ENCODE measurements at places on chromosomes 5 and 9. TPM values are rescaled to one million over a fixed set of nuclear protein-coding genes. Genes with fewer than 3 reads are reported as not detected.

GRCh38 chr5:172111852-172112225 is 76.2 kb downstream of the STK10 start:
- H3K27ac ChIP-seq: peak overlapping the region; percentile 91
- no peaks in the 10 kb centered on the region for H3K27me3 ChIP-seq
- H3K36me3 ChIP-seq: peaks cover 68% of the 10 kb centered on the region

DNA sequence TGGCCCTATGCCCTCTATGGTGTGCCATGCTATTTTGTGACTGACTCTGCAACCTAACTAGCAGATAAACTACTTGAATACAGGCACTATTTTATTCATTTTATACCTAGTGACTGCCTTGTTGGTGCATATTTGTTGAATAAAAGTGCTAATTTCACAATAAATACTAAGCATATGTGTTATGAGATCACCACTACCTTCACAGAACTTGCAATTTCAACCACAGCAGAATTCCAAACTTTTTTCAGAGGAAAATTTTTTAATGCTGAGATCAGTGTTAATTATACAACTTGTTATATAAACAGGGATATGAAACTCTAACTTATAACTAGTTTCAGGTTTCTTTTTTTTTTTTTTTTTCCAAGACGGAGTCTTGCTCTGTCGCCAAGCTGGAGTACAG is 94.8 kb downstream of the NR3C1 start:
- no peaks in the 10 kb centered on the region for H3K27me3 ChIP-seq
- no peak overlapping the region for H3K4me3 ChIP-seq
- DNase-seq: no peak
- H3K4me1 ChIP-seq: peaks cover 22% of the 10 kb centered on the region
- peaks cover 82% of the 10 kb centered on the region for H3K36me3 ChIP-seq

DNA sequence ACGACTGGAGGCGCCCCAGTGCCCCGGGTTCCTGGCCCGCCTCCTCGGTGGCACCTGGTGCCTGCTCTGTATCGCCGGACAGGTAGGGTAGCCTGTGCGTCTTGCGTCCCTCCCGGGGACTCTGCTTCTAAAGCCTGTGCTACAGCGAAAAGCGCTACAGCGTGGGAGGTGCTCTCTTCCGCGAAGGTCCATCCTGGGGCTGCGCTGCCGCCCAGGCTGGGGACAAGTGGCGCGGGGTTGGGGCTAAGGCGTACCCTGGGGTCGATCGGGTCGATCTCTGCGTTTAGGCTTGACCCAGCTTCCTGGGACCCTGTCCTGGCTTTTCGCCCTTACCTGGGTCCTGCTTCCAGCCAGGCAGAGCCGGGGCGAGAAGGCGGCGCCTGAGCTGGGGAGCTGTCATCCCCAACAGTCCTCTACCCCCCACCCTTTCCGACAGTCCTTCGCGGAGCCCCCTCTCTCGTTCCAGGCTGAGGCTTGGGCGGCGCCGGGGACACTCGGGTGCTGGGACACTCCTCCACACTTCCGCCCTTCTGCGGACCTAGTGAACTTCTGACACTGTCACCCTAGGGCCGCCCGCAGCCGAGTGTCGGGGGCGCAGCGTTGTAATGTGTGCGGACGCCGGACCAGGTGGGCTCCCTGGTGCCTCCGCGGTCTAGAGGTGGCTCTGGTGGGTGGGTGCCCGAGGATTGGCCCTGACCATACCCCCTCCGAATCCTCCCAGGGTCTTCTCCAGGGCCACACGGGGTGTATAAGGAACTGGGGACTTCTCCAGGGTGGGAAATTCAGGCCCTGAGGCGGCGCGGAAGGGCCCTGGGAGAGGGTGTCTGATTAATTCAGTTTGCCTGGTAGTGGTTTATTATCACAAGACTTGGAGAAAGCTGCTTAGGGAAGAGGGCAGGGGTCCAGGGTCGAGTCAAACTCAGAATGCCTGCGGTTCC is 328.2 kb downstream of the SH3GL2 start:
- H3K4me1 ChIP-seq: no peaks in the 10 kb centered on the region
- H3K27me3 ChIP-seq: peaks cover 24% of the 10 kb centered on the region
- DNase-seq: no peak
- no peak overlapping the region for H3K27ac ChIP-seq
- H3K36me3 ChIP-seq: no peaks in the 10 kb centered on the region
- no peak overlapping the region for H3K4me3 ChIP-seq

Gene SH3RF2
- not detected for total RNA-seq

GRCh38 chr5:50575740-50576139 is 90.7 kb upstream of the PARP8 start:
- H3K4me1 ChIP-seq: peaks cover 26% of the 10 kb centered on the region
- DNase-seq: no peak
- H3K27me3 ChIP-seq: no peaks in the 10 kb centered on the region
- peaks cover 13% of the 10 kb centered on the region for H3K36me3 ChIP-seq
- no peak overlapping the region for H3K4me3 ChIP-seq

DNA sequence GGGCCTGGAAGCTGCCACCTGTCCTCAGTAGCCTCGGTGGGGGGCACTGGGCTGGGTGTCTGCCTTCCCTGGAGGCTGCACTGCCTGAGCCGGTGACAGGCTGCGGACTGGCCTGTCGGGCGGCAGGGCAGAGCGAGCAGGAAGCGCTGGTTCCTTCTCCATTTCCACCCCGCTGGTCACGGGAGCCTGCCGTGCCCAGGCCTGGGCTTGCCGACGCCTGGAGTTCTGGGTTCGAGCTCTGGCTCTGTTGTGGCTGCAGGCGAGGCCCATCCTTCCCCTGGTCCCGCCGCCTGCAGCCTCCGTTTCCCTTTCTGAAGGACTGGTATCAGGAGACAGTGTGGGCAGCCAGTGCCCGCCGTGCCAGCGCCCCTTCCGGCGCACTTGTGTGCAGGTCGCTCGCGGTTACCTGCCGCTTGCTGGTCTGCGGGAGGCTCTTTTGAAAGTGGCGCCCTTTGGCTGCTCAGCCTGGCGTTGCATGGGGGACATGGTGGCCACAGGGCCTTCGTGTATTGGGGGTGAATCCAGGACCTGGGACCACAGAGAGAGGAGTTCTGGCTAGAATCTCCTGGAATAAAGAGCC is 34.0 kb downstream of the RXRA start:
- H3K4me1 ChIP-seq: no peaks in the 10 kb centered on the region
- no peaks in the 10 kb centered on the region for H3K36me3 ChIP-seq
- H3K27ac ChIP-seq: no peak overlapping the region

DNA sequence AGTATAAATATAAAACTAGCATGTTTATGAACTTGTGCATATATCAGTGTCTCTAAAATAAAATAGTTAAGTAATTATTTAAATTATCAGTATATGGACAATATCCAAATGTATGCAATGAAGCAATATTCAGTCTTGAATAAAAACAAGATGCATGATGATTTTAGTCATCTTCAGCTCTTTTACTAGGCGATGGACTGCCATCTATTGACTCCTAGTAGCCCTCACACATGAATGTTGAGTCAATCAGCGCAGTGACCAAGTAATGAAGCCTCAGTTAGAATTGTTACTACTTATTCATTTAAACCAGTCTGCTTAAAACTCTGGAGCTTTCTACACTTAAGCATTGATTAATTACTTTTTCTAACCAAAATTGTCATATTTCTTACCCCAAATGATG is 92.9 kb upstream of the GRHPR start:
- H3K36me3 ChIP-seq: no peaks in the 10 kb centered on the region
- no peak overlapping the region for H3K4me3 ChIP-seq
- H3K27me3 ChIP-seq: no peaks in the 10 kb centered on the region
- H3K27ac ChIP-seq: no peak overlapping the region
- H3K4me1 ChIP-seq: peaks cover 10% of the 10 kb centered on the region

Gene BAAT
- total RNA-seq: not detected

DNA sequence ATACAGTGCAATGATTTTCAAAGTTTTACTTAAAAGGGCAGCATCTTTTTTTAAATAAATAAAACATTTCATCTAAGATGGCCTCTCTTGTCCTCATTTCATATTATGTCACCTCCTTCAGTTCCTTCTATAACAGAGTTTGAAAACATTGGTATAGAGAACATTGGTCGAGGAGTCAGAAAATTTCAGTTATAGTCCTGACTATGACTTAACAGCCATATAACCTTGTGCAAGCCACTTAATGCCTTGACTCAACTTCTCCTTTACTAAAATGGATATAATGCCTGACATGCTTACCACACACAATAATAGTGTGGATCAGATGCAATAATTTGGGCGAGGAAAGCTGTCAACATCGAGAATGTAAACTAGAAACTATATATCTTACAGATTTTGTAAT is 22.6 kb downstream of the SSBP2 start:
- DNase-seq: no peak
- no peak overlapping the region for H3K4me3 ChIP-seq
- H3K27me3 ChIP-seq: no peaks in the 10 kb centered on the region
- H3K4me1 ChIP-seq: peaks cover 4% of the 10 kb centered on the region

Gene POLR1E
- total RNA-seq: 43.0 TPM

- no peaks in the 10 kb centered on the region for H3K4me1 ChIP-seq
- H3K4me3 ChIP-seq: no peak overlapping the region
- DNase-seq: no peak
- peaks cover 8% of the 10 kb centered on the region for H3K27me3 ChIP-seq
Measured at GRCh38 chr5:124735169-124735858, 11.1 kb downstream of the ZNF608 start.

Gene PAIP1
- total RNA-seq: 42.9 TPM

Gene CTXN3
- not detected for total RNA-seq

Gene TXNDC15
- 56.8 TPM for total RNA-seq

GRCh38 chr9:133116346-133117231 is 4.5 kb downstream of the RALGDS start:
- peaks cover 75% of the 10 kb centered on the region for H3K4me1 ChIP-seq
- no peaks in the 10 kb centered on the region for H3K36me3 ChIP-seq
- no peak overlapping the region for H3K4me3 ChIP-seq
- DNase-seq: no peak

- peaks cover 52% of the 10 kb centered on the region for H3K27me3 ChIP-seq
- no peak for DNase-seq
- H3K4me3 ChIP-seq: no peak overlapping the region
- no peak overlapping the region for H3K27ac ChIP-seq
Measured at GRCh38 chr5:122310889-122311288, 1.1 kb upstream of the SNCAIP start.

GRCh38 chr5:13278148-13278547 is 666.3 kb downstream of the DNAH5 start:
- H3K4me3 ChIP-seq: no peak overlapping the region
- no peak overlapping the region for H3K27ac ChIP-seq
- no peaks in the 10 kb centered on the region for H3K36me3 ChIP-seq
- H3K27me3 ChIP-seq: no peaks in the 10 kb centered on the region
- no peaks in the 10 kb centered on the region for H3K4me1 ChIP-seq
- no peak for DNase-seq

Gene KCTD16
- total RNA-seq: 0.12 TPM

DNA sequence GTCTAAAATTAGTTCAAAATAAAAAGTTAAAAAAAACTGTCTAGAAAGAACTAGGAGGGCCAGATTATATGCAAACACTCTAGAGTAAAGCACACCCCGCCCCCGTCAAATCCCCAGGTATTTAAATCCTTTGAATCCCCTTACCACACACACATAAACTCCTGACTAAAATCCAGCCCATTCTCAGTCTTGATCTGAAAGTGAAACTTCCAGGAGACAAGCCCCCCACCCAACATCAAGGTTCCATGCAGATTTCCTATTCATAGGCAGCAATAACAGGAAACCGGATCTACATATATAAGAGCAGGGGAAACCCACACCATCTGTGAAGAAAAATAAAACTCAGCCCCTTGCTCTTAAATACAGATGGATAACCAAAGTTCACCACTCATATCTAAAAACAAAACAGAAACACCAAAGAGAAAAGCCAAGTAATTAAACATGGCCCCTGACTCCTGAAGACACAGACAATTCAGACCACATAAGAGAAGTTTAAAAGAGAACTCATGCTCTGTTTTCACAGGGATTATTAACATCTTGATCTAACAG is 42.3 kb downstream of the MARCHF3 start:
- H3K27ac ChIP-seq: peak overlapping the region; percentile 2
- H3K4me3 ChIP-seq: no peak overlapping the region
- peaks cover 5% of the 10 kb centered on the region for H3K4me1 ChIP-seq
- DNase-seq: no peak
- H3K27me3 ChIP-seq: no peaks in the 10 kb centered on the region

- H3K36me3 ChIP-seq: no peaks in the 10 kb centered on the region
- no peak overlapping the region for H3K27ac ChIP-seq
- no peaks in the 10 kb centered on the region for H3K27me3 ChIP-seq
- DNase-seq: no peak
- no peak overlapping the region for H3K4me3 ChIP-seq
Measured at GRCh38 chr5:106962464-106963230, 708.1 kb downstream of the EFNA5 start.

- no peaks in the 10 kb centered on the region for H3K36me3 ChIP-seq
- no peak overlapping the region for H3K27ac ChIP-seq
Measured at GRCh38 chr5:123180676-123181393, 91.8 kb downstream of the PRDM6 start.

DNA sequence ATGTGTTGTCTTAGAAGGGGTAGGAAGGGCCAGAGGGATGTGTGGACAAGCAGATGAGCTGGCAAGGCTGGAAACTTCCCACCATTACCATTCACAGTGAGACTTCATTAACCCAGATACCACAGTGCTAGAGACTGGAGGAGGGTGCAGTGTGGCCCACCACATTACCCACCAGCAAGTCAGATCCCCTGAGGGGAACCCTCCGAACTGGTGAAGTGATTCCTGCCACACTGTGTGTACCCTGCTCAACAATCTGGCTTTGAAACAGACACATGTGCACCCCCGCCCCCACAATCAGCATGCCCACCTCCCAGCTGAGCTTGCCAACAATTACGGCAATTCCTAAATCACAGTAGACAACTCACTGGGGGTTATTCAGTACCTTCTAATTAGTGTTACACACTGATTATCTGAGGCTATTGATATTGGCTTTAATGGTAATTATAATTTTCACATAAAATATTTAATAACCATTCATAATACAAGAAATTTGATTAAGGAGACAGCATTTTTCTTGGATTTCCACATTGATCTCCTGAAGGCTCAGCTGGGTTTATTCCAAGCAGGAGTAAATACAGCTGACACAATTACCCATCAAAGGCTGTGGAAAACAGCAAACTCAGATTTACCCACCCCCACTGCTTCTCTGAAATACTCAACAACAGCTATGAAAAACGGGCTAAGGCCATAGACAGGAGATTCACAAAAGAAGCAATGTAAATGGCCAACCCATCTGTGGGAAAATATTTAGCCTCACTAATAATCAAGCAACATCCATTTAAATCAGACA is 169.3 kb upstream of the FSTL4 start:
- H3K27ac ChIP-seq: no peak overlapping the region
- peaks cover 4% of the 10 kb centered on the region for H3K27me3 ChIP-seq
- H3K4me1 ChIP-seq: no peaks in the 10 kb centered on the region

Gene GABRP
- total RNA-seq: not detected

Gene TPPP
- 0.16 TPM for total RNA-seq

DNA sequence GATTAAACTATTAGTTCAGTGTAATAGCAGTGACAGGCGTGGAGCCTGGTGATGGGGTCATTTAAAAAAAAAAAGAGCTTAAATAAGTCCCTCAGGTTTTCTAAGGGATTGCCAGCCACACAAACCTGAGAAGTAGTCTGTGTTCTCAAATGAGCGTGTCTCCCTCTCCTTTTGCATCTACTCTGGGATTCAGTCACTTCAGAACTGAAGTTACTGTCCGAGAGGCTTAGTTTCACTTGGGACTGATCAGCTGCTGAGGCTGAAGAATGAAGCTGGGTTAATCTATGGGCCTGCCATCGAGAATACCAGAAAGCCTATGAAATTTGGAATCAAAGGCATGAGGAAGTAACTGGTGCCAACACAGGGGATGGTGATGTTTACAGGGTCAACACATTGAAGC is 310.1 kb downstream of the ADAMTS6 start:
- H3K4me3 ChIP-seq: no peak overlapping the region
- no peak overlapping the region for H3K27ac ChIP-seq
- H3K36me3 ChIP-seq: no peaks in the 10 kb centered on the region
- H3K4me1 ChIP-seq: peaks cover 6% of the 10 kb centered on the region

GRCh38 chr9:37340961-37341360 is 81.5 kb upstream of the GRHPR start:
- DNase-seq: no peak
- no peaks in the 10 kb centered on the region for H3K4me1 ChIP-seq
- H3K36me3 ChIP-seq: no peaks in the 10 kb centered on the region
- H3K4me3 ChIP-seq: no peak overlapping the region
- no peaks in the 10 kb centered on the region for H3K27me3 ChIP-seq

All from activated CD8-positive, alpha-beta memory T cell treated with anti-CD3 and anti-CD28 coated beads, Interleukin-2, amount 10 ng/mL, durations not matched to agents 7 days and 5 days (primary cell).